ENCODE measurements at places on chromosomes 12 and 14.

GRCh38 chr14:94227029-94227428, 52.9 kb downstream of the PPP4R4 start:
- peak; percentile 73 for DNase-seq

GRCh38 chr12:131082290-131083194, 128.8 kb downstream of the ADGRD1 start:
- DNase-seq = no peak

DNA sequence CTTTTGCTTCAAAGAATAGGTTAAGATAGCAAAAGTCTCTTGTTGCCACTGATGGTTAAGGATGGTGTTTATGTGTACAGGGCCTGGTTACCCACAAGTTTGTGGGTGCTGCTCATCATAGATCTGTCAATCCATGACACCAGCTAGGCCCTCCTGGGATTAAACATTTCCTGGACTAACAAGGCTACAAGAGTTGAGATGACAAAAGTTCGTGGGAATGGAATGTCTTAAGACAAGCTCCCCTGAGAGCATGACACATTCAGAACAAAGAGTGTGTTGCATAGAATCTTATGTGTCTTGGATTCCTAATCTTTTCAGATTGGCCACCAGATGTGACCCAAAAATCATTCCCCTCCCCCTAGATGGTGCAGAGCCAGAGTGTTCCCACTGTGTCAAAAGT, 592.5 kb upstream of the USP15 start:
- DNase-seq = peak; percentile 16

- DNase-seq = peak; percentile 14
Observed at GRCh38 chr14:52259434-52259833, 8.1 kb upstream of the PTGDR start.

DNA sequence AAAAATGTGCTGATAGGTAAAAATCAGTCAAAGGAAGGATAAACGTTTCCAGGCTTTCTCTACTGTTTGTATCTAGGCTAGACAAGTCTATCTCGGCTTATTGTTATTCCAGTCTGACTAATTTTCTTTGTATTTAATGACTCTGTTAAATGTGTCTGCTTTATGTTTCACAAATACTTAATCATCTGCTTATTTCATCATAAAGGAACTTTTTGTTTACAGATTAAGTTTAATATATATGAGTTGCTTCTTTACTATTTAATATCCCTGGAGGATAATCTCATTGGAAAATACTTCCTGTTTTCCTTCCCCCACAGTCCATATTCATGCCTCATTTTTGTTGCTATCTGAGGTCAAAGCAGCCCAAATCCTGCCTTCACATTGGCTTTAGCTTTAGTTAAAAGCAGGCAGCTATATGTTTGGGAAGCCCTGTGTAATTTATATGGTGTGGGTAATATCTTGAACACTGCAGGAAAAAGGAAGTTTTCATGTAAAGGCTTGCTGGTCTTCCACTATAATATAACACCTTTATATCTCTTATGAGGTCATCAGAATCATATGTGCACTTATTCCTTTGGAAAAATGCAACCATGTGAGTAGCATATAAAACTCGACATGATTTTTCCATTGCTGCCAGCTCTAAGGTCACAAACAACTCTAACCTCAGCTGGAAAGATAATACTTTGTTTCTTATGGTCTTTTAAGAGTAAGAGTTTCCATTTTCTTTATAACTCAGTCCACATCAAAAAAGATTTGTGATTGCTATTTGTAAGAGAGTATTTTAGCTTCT, 76.8 kb downstream of the ALX1 start:
- no peak for DNase-seq

DNA sequence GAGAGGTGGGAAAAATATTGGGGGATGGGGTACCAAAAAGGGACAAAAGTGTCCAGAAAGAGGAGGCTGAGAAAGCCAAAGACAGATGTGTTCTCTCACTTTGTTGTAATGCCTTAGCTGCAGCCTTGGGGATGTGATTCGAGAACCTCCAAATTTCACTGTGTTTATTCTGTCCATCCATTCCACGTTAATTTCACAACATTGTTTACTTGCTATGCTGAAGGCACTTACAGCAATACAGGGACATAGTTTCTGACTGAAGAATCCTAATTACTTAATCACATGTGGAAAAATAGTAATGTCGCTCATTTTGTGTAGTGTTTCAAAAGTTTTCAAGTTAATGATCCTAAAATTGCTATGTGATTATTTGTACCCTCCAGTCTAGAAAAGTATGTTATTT, 146.2 kb upstream of the SLC38A2 start:
- no peak for DNase-seq

All from GM23248 (cell line).